Caki2 (cell line): ENCODE measurements at places on chromosomes 7 and 10. TPM values are rescaled to one million over a fixed set of nuclear protein-coding genes. Genes with fewer than 3 reads are reported as not detected.

The LIPF gene
- total RNA-seq, result not detected in 2 replicates

The ZNF485 gene
- total RNA-seq, result 3.6 and 4.9 TPM in 2 replicates

The MRLN gene
- not detected in 2 replicates for total RNA-seq

The VCL gene
- 95.8 and 96.6 TPM in 2 replicates for total RNA-seq

The CSTF2T gene
- total RNA-seq, result 19.1 and 20.9 TPM in 2 replicates

The PRKG1 gene
- not detected in 2 replicates for total RNA-seq

The CYP2C9 gene
- not detected in 2 replicates for total RNA-seq

The GIMAP2 gene
- not detected in 2 replicates for total RNA-seq

The UTF1 gene
- not detected in 2 replicates for total RNA-seq

The TFPI2 gene
- total RNA-seq, result 149 and 189 TPM in 2 replicates

The ABCA13 gene
- 2.8 and 6.3 TPM in 2 replicates for total RNA-seq

The SLC26A5 gene
- total RNA-seq, result not detected in 2 replicates

The SYT15B gene
- total RNA-seq, result not detected in 2 replicates

The CRHR2 gene
- total RNA-seq, result not detected in 2 replicates

The LIPN gene
- not detected in 2 replicates for total RNA-seq

The PRR15 gene
- 4.2 and 12.7 TPM in 2 replicates for total RNA-seq

The PRRT4 gene
- total RNA-seq, result 0.91 TPM in 1 of 2 replicates, not detected in the other

The ANKRD7 gene
- 1.9 and 4.0 TPM in 2 replicates for total RNA-seq

The PDZD7 gene
- total RNA-seq, result 0.51 and 5.3 TPM in 2 replicates

The MARVELD1 gene
- total RNA-seq, result 58.1 and 60.8 TPM in 2 replicates

The KCNIP2 gene
- total RNA-seq, result 0.20 TPM in 1 of 2 replicates, not detected in the other

The CXCL12 gene
- total RNA-seq, result 0.14 TPM in 1 of 2 replicates, not detected in the other

The ZC3HAV1 gene
- total RNA-seq, result 32.6 and 36.3 TPM in 2 replicates

The IGFBP3 gene
- 354 and 370 TPM in 2 replicates for total RNA-seq

The PCDH15 gene
- total RNA-seq, result not detected in 2 replicates

The SLC29A3 gene
- total RNA-seq, result 0.41 and 3.9 TPM in 2 replicates

The MYO1G gene
- total RNA-seq, result not detected in 2 replicates

The GATA3 gene
- 0.34 and 1.7 TPM in 2 replicates for total RNA-seq

The UNCX gene
- not detected in 2 replicates for total RNA-seq

The GTPBP10 gene
- 9.3 and 30.8 TPM in 2 replicates for total RNA-seq

The ORC5 gene
- 84.1 and 90.7 TPM in 2 replicates for total RNA-seq

The NUDT1 gene
- total RNA-seq, result 64.7 and 89.7 TPM in 2 replicates

The CRYGN gene
- total RNA-seq, result not detected in 2 replicates

The ZNF777 gene
- total RNA-seq, result 12.3 and 19.6 TPM in 2 replicates

The C10orf105 gene
- total RNA-seq, result not detected in 2 replicates

The AGR2 gene
- 3.5 and 10.0 TPM in 2 replicates for total RNA-seq

The PIP gene
- not detected in 2 replicates for total RNA-seq

The GIMAP8 gene
- total RNA-seq, result not detected in 2 replicates

The CDNF gene
- total RNA-seq, result 0.34 TPM in 1 of 2 replicates, not detected in the other

The SLC13A1 gene
- total RNA-seq, result not detected in 2 replicates
